ENCODE measurements at places on chromosomes 7 and 10.

GRCh38 chr7:1123715-1124114 lies 35.8 kb downstream of the GPER1 start:
- DNase-seq = peak; percentile 92

- DNase-seq = no peak
Observed at GRCh38 chr10:126068322-126068721, 172.0 kb downstream of the FANK1 start.

DNA sequence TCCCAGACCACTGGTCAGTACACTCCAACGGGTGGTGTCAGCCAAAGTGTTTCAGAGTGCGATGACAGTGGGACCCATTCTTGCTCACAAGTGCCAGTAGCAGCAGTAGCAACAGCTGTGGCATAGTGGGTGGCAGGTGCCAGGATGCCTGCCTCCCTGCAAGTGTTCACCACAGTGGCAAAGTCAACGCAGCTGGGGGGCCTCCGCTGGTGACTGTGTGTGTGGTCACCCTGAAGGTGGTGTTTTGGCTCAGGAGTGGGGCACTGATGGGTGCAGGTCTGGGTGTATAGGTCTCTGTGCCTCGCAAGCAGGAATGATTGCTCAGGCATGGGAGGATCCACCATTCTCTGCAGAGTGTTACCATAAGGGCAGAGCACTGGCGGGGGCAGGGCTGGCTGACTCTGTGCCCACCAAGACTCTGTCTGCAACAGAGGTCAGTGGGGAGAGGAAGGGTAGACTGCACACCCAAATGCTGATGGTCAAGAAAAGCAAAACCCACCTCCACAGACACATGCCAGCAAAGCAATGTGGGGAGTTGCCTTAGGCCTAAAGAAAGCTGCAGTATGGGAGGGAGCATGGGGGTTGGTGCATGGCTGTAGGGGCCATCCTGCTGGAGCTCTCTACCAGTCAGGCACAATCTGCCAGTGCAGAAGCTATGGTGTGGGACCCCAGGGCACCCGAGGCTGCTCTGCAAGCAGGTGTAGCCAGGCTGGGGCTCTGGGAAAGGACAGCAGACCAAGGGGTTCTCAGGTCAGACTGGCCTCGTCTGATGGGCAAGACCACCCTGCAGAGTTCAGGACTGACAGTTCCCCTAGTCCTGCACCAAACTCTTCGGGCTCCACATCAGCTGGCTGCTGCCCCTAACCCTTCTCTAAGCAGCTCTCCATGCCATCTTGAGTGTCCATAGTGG lies 368.1 kb downstream of the CTNNA3 start:
- no peak for DNase-seq

DNA sequence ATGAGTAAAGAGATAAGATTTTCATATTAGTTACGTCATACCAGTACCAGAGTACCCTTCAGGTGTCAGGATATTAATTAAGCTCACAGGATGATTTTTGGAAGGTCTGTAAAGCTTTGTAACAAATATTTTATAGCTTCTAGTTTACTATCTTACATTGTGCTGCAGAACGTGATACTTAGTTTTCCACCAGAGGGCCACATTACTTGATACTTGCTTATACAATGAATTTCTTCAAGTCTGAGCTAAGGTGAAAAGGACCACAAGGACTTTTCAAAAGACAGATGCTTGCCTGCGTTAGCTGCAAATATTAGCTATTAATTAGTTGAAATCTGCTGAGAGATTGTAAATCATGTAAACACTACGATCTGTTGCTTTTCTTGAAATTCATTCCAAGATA lies 12.2 kb downstream of the FOXP2 start:
- no peak for DNase-seq

- no peak for DNase-seq
Observed at GRCh38 chr7:84533182-84533581, 338.6 kb upstream of the SEMA3A start.

- DNase-seq = peak; percentile 8
Observed at GRCh38 chr10:9243941-9244411, 1189.5 kb downstream of the GATA3 start.

GRCh38 chr10:98028168-98028770 lies 2.2 kb downstream of the CRTAC1 start:
- peak; percentile 92 for DNase-seq

DNA sequence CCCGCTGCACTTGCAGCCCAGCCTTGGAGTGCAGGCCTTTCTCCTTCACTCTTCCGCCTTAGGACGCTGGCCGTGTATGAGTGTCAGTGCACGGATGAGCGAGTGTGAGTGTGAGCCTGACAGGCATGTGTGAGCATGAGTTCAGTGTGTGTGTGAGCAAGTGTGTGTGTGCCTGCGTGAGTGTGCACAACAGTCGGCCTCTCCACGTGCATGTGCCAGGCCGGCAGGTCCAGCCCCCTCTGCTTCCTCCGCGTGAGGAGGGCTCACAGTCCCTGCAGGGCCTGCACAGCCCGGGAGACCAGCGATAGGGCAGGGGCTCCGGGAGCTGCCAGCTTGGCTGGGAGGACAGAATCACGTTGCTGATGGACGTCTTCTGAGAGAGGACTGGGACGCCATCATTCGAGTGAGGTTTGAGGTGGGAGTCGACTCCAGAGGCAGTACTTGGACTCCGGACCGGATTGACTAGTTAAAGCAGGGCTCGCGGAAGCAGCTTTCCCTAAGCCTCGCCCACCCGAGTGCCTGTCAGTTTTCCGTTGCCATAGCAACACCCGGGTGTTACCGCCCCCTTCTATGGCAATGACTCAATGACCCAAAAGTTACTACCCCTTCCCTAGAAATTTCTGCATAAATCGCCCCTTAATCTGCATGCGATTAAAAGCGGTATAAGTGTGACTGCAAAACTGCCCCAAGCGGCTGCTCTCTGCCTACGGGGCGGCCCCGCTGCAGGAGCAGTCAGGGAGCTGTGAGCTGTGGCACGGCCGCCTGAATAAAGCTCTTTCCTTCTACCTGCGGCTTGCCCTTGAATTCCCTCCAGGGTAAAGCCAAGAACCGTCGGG lies 19.6 kb upstream of the CFAP46 start:
- peak; percentile 93 for DNase-seq

DNA sequence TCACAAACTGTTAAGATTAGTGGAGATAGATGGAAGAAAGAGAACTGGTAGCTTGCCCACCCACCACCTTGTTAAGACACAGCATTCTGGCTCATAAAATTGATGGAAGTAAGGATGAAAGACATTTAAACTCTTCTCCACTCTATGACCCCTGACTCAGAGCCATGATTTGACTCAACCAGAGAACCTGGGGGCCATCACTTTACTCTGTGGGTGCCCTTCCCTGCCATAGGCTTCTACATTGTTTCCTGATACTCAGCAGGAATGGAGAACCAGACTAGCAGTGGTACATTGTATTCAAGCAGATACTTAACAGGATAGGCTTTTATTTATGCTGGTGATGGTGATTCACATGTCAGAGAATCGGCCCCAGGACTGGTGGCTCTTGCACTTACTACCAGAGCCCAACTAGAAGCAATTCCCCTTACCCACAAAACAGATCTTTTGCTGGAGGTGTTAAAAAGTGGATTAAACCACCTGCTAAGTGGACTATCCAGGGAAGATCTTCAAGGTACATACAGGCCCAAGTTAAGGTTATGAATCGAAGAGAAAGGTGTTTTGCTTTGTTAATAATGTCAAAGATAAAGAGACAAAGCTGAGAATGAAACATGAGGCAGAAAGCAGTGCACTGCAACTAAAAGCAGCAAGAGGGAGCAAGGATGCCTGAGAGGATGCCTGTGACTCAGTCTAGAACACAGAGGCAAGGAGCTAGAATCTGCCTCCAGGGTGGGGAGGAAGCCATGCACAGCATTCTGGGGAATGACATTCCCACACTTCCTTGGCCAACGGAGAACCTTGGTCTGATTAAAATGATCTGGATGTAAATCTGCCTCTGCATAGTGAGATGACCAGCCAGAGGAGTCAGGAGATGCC lies 36.0 kb upstream of the GLI3 start:
- peak; percentile 48 for DNase-seq

DNA sequence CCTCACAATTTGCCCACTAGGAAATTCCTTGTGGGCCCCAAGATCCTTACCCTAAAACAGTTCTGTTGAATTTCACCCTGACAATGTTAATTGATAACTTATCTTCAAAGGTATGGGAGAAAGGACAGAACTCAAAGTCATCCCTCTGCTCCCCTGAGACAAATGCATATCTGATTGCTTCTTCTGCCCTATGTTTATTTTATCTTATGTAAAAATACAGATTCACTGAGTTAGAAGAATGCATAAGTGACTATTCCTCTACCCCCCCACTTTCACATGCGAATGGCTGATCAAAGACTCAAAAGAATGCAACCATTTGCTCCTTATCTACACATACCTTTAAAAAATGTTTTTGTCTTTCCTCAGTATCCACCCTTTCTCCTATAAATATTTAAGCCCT lies 235.7 kb upstream of the SEMA3C start:
- no peak for DNase-seq

- no peak for DNase-seq
Observed at GRCh38 chr7:98250789-98251188, 1.2 kb downstream of the TECPR1 start.

DNA sequence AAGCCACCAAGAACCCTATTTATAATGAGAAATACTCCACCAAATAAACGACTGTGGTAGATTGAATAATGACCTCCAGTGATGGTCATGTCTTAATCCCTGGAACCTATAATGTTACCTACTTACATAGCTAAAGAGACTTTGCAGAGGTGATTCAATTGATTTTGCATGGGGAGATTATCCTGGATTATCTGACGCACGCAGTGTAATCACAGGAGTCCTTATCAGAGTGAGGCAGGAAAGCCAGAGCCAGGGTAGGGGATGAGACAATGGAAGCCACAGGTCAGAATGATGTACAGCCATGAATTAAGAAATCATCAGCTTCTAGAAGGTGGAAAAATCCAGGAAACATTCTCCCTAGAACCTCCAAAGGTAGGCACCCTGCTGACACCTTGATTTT lies 286.4 kb upstream of the SP4 start:
- no peak for DNase-seq

DNA sequence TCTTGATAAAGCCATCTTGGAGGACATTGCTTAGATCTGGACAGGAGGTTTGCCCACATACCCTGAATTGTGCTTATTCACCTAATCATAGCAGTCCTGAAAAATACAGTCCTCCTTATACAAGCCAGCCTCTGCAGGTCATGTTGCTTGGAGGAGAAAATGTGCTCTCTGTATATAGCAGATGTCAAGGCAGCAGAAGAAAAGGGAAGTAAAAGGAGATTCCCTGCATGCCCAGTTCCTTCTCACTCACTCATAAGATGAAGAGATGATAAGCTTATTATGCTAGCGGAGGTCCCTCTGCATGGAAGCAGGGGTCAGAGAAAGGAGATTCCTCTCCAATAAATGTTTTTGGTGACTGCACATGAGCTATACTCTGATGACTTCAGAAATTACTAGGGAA lies 458.8 kb upstream of the ZMIZ1 start:
- DNase-seq = no peak
